ENCODE measurements at places on chromosomes 12 and 14.
A peak's percentile ranks its signal among the peaks of the same experiment; 100 is the strongest.

GRCh38 chr14:94473666-94474410, 2.2 kb downstream of the SERPINA9 start:
- no peak for DNase-seq

DNA sequence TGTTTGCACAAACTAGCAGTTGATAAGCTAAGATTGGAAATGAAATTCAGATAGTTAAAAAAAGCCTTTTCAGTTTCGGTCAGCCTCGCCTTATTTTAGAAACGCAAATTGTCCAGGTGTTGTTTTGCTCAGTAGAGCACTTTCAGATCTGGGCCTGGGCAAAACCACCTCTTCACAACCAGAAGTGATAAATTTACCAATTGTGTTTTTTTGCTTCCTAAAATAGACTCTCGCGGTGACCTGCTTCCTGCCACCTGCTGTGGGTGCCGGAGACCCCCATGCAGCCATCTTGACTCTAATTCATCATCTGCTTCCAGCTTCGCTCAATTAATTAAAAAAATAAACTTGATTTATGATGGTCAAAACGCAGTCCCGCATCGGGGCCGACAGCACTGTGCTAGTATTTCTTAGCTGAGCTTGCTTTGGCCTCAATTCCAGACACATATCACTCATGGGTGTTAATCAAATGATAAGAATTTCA, 335.6 kb downstream of the TMEM121 start:
- peak; percentile 89 for DNase-seq

DNA sequence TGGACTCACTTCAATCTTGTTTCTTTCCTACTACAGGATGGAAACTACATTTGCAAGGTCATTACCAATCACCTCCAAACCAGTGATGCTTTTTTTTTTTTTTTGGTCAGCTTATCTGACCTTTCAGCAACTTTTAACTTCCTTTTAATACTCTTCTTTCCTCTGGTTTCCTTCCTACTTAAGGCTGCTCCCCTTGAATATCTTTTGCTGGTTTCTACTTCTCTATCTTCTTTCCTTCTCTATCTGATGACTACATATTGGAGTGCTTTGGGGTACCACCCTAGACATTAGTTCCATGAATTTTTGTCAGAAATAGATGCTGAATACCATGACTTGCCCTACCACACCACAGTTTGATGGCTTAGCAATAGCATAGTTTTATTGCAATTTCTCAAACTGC, 197.7 kb upstream of the DDHD1 start:
- DNase-seq, result no peak

GRCh38 chr12:71426300-71427047, 13.1 kb upstream of the LGR5 start:
- no peak for DNase-seq

DNA sequence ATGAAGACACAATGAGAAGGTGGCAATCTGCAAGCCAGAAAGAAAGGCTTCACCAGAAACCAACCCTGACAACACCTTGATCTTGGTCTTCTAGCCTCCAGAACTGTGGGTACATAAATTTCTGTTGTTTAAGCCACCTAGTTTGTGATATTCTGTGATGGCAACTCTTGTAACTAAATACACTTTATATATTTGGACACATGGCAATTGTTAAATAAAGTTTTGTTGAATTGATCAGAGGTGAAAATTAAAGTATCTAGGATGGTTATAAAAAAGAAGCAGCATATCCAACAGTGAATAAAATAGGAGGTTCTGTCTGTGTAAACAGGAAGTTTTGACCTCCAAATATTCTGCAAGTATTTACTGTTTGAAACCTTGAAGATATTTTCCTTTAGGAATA, 516.3 kb downstream of the SOX5 start:
- no peak for DNase-seq
